NCI-H2081 (cell line): ENCODE measurements at places on chromosomes 16 and 17.

DNA sequence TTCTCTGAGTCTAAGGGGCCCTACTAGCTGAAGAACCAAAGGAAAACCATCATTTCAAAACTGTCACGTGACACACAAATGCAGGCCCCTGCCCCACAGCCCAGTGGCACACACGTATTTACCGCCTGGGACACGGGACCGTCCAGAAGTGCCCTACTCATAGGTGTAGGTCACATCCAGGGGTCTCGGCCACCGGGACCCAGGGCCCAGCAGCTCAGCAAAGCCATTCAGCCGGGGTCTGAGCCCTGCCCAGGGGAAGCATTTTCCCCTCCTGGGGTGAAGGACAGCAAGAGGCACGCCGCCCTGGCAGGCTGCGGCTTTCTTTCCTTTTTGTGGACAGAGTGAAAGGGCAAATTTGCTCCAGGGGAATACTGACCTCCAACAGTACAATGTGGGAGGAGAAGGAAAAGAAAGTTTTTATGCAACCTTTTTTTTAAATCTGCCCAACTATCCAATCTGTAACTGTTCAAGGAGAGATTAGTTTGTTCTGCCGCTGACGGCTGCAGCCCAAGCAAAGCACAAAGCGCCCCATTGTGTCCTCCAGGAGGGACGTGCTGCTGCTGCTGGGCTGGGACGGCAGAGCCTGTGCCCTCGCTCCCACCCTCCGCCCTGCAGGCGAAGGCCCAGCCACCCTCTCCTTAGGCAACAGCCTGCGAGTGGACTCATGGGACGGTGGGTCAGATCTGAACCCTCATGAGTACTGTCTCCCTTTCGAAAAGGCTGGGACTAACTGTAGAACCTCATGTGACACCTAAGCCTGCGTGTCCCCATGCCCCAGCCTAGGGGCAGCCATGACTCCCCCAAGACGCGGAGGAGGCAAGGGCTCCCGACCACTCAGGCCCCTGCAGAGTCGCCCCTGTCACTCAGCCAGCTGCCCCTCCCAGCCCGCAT lies 21.3 kb downstream of the SLC7A5 start:
- DNase-seq = no peak

DNA sequence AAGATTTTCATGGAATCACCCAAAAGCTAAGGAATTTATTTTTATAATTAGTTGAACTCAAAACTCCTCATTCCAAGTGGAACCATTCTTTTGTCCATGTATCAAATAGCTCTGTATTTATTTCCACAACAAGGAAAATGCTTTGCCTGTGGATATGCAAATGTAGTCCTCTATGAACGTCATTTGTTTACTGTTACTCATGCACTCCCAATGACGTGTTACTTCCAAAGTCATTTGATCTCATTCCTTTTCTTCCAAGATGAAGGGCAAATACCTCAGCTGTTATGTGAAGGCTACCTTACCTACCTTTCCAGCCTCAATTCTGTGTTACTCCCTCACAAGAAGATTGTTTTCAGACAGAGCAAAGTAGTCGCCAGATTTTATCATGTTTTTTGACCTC lies 83.7 kb downstream of the ITFG1 start:
- DNase-seq = no peak

- DNase-seq = no peak
Measured at GRCh38 chr16:71282943-71283342, 6.3 kb downstream of the CMTR2 start.

- no peak for DNase-seq
Measured at GRCh38 chr16:15523092-15523541, 88.7 kb downstream of the BMERB1 start.

GRCh38 chr16:77723108-77723514 lies 797 bp downstream of the NUDT7 start:
- no peak for DNase-seq

- DNase-seq = no peak
Measured at GRCh38 chr17:2025622-2026309, 632 bp upstream of the RTN4RL1 start.

- no peak for DNase-seq
Measured at GRCh38 chr17:44402564-44403172, 13.2 kb upstream of the ITGA2B start.

GRCh38 chr16:58678269-58678668 lies 6.3 kb downstream of the SLC38A7 start:
- no peak for DNase-seq

DNA sequence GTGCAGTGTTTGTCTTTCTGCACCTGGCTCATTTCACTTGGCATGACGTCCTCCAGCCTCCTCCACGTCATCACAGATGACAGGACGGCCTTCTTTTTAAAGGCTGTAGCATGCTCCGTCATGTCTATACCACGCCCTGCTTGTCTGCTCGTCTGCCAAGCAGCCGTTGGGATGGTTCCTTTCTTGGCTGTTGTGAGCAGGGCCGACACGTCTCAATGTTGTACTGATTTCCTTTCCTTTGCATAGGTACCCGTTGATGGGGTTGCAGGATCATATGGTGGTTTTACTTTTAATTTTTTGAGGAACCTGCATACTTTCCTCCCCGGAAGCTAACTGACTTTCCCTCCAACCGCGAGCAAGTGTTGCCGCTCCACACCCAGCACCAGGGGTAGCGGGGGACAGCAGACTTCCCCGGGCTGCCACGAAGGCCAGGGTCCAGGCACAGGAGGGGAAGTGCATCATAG lies 212.2 kb upstream of the ZNF469 start:
- no peak for DNase-seq

GRCh38 chr16:74296104-74296431 lies 546 bp upstream of the PSMD7 start:
- DNase-seq = no peak

DNA sequence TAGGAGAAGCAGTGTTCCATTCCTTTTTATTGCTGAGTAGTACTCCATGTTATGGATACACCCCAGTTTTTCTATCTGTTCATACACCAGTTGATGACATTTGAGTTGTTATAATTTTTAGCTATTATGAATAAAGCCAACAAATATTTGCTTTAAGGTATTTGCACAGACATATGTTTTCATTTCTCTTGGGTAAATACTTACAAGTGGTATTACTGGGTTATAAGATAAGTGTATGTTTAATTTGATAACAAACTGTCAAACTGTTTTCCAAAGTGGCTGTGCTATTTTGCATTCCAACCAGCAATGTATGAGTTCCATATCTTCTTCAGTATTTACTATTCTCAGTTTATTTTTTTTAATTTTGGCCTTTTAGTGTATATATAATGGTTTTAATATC lies 27.7 kb upstream of the GFOD2 start:
- no peak for DNase-seq

- DNase-seq = no peak
Measured at GRCh38 chr17:12665263-12666210, at the start of gene MYOCD. TSS of gene MYOCD (plus strand) at chr17:12665890. CDS start at chr17:12666189, 299 bp downstream.

GRCh38 chr16:73711406-73712080 lies 585.1 kb upstream of the PSMD7 start:
- no peak for DNase-seq

DNA sequence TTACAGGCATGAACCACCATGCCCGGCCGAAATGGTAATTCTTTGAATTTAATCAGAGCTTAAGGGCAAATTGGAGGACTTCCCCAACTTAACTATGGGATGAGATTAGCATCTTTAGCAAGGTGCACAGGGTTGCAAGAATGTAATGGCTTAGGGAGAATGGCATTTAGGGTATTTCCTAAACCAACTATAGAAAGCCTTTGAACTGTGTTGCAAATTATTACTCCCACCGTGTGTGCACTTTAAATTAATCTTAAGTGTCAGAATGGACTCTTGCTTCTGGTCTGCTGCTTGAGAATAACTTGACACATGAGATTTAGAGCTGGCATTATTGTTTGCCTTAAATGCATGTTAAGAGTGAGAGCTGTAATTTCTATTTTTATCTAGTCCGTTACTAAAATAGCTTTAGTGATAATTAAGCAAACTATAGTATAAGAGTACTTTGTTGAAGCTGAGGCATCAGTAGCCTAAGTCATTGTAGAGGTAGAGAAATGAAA lies 59.8 kb downstream of the TUBD1 start:
- DNase-seq = no peak

GRCh38 chr17:33982909-33983308 lies 272.2 kb upstream of the CCL2 start:
- DNase-seq = no peak

DNA sequence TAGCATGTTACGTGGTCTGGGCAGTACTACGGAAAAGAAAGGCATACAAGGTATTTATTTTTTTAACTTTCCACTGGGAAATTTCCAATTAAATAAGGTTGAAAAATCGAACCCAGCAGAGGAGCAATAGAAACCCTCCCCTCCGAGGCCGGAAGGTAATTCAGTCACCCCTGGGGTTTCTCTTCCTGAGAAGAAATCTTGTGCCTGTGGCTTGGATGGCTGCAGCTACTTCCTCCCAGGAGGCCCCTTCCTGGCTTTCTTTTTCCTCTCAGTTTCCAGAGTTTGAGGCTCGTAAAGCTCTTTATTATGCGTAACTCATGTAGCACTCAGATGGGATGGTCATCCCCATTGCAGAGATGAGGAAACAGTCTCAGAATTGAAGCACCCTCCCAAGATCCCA lies 140.3 kb downstream of the ASIC2 start:
- no peak for DNase-seq

DNA sequence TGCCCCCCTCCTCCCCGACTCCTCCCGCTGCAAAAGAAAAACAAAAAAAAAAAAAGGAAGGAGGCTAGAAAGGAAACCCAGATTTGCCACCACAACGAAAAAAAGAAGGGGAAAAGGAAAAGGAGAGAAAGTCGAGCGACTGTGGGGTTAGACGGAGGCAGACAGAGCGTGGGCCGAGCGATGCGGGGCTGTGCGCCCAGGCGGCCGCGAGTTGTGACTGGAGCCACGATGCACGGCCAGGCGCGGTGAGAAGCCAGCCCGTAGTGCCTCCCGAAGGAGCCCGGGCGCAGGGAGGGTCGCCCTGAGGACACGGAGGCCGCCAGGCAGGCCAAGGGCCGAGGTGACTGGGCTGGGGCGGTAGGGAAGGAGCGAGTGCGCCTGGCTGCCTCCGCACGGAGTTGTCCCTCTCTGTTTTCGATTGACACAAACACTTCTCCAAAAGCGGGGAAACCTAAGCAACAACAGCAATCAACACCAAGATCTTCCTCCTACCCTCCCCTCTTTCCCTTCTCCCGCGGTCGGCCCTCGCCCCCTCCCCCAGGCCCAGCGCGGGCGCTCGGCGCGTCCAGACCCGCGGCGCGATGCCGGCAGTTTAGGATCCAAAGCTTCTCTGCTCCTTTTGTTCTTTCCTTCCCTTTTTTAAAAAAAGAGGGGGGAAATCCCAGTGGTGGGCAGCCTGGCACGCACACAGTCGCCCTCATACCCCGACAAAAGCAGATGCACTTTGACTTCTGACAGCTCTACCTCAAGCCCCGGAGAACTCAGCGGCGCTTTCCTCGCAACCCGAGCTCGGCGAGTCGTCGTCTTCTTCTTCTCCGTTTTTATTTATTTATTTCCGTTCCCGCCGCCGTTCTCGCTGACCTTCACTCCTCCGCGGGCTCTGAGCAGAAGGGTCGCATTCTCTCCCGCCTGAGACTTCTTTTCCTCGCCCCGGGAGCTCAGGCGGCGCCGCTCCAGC lies at the start of gene LHX1:
Gene LHX1, plus strand, starts transcription at position 475 of the 958 bp plus-strand sequence. CDS start 723 bp downstream, outside the sequence.
- no peak for DNase-seq

DNA sequence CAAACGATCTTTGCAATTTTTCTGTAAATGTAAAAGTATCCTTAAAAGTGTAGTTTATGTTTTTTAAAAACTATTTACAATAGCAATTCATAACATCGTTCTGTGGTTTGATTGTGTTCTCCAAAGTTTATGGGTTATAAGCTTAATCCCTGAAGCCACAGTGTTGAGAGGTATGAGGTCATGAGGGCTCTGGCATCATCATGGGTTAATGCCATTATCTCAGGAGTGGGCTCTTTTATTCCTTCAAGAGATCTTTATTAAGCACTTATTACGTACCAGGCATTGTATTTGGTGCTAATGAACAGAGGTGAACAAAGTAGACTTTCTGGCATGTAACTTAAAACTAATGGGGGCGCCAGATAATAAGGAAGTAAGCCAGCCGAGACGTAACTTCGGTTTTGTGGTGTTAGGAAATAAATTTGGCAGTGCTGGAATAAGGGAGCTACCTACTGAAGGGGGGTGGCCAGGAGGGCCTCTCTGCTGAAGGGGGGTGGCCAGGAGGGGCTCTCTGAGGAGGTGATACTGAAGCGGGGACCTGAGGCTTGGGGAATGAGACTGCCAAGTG lies 158.1 kb downstream of the VPS53 start:
- DNase-seq = no peak

DNA sequence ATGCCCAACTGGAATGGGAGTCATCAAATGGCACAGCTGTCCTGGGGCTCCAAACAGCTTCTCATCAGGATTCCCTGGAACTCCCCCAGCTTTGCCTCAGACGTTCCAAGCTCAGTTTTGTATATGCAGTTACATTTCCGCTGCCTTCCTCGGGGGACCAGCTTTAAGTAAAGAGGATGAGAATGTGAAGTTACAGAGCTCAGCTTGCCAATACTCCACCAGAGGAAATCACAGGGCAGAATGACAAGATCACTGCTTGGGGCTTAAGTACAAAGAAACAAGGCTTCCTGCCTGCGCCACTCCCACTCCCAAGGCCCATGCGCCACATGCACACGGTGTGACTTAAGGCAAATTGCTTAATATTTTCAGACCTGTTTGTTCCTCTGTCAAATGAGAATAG lies 272.4 kb upstream of the CDH11 start:
- no peak for DNase-seq

GRCh38 chr17:42126836-42127235 lies 4.2 kb downstream of the HSPB9 start:
- DNase-seq = no peak

DNA sequence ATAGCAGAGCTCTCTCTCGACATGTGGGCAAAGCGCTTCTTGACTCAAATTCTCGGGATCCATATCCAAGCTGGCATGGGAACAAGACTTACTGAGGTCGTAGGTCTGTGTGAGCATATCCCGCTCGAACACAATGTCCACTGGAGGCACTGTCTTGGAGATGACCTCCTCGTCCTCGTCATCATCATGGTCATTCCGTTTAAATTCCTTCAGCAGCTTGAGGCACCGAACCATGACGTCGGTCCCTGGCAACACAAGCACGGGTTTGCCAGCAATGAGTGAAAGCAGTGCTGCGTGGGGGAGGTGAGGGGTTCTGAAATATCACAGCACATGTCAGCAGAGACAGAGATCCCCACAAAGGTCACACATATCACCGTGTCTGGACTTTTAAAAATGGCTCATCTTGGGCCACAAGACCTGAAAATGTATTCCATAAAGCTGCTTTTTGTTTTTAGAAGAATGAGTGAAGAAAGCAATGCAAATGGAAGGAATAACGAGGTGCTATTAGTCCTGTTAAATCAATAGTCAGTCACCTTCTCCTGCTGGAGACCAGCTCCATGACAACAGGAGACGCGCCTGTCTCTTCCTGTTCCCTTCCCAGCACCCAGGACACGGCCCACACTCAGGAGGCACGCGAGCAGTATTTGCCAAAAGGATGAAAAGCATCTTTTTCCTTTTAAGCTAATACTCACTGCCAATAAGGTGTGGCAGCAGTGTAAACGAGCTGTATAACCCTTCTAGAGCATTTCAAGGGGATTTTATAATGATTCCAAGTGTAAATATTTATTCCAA lies 37.9 kb downstream of the GTF3C1 start:
- DNase-seq = no peak

- no peak for DNase-seq
Measured at GRCh38 chr17:27078296-27078695, 215.6 kb upstream of the WSB1 start.
